ENCODE measurements at places on chromosomes 12 and 14.

DNA sequence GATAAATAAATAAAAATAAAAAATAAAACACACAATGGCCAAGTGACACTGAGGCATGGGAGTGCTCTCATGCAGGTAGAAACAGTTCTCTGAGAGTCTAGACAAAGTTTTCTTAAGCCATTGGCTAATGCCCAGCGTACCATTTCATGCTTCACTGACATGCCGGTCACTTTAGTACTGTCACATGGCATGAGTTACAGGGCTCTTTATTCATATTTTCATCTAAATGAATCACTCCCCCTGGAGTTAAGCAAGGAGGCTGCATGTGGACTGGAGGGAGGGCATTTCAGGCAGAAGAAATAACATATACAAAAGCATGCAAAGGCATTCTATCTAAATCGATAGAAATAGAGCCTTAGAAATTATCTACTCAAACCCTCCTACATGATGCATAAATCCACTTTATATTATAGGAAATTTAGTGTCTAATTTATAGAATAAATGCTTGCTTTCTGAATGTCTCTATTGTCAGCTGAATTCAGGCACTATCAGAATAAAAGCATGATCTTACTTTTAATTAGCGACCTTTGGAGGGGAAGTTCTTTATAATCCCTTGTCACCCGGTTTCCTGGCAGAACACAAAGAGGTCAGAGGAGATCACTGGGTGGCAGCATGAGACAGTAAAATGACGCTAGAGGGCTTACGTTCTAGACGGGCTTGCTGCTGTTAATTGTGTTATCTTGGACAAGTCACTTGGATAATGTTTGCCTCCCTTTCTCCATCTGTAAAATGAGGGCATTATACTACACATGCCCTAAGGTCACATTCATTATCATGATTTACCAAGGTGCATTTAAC is 17.5 kb downstream of the DYRK4 start:
- DNase-seq = no peak

DNA sequence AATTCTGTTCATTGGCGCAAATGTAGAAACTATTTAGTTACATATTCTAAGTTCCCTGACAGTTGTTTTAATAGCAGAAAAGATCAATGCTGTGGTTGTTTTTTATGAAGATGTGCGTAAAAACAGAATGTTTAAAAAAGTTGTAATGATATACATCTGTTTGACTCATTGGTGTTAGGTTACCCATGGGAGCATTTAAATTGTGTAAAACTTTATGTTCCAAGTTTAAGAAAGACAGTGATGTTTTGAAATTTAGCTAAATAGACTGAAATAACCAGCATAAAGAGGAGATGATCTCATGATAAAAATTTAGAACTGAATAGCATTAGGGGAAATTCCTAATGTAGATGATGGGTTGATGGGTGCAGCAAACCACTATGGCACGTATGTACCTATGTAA is 3.6 kb downstream of the PELI2 start:
- no peak for DNase-seq

DNA sequence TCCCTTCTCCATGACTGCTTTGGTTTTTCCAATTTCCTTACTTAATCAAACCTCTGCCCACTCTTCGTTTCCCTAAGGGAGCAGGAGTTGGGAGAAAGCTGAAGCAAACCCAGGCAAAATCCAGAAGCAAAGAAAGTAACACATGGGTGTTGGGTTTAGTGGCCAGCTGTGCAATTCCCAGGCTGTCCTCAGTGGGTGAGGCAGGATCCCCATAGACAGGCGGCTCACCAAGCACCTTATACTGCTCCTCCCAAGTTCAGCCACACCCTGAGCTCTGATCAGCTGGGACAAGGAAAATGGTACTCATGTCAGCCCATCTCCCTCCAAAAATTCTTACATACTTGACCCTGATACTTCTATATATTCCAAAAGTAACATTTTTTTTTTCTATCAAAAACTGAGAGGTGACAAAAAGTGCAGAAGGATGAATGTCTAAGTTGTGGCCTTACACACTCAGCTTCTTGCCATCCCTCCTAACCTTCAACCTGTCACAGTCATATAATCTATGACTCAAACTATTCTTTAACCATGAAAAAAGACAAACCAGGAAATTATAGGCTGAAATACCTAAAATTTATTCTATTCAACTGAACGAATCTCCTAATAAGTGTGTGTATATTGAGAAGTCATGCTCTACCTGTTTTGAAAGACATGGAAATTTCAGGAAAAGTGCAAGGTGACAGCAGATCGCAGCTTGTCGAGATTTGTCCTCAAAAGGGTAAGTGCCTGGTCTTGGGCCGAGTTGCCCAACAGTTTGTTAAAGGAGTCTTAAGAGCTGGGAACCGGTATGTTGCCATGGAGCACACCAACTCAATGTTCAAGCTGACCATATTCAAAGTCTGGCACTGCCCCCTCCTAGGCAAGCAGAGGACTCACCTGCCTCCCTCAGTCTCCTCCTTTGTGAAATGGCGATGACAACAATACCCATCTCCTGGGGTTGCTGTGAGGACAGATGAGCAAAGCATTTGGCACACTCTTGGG is 17.6 kb upstream of the ZFP36L1 start:
- DNase-seq = no peak

- DNase-seq = no peak
These were observed 5.9 kb downstream of the ARL6IP4 start for GRCh38 chr12:122986258-122986871.

GRCh38 chr12:12032260-12032791 is 38.4 kb upstream of the BCL2L14 start:
- DNase-seq = no peak

GRCh38 chr12:46365951-46366379 is 6.6 kb downstream of the SLC38A2 start:
- no peak for DNase-seq
